ENCODE measurements at places on chromosomes 5 and 9. TPM values are rescaled to one million over a fixed set of nuclear protein-coding genes. Genes with fewer than 3 reads are reported as not detected.

DNA sequence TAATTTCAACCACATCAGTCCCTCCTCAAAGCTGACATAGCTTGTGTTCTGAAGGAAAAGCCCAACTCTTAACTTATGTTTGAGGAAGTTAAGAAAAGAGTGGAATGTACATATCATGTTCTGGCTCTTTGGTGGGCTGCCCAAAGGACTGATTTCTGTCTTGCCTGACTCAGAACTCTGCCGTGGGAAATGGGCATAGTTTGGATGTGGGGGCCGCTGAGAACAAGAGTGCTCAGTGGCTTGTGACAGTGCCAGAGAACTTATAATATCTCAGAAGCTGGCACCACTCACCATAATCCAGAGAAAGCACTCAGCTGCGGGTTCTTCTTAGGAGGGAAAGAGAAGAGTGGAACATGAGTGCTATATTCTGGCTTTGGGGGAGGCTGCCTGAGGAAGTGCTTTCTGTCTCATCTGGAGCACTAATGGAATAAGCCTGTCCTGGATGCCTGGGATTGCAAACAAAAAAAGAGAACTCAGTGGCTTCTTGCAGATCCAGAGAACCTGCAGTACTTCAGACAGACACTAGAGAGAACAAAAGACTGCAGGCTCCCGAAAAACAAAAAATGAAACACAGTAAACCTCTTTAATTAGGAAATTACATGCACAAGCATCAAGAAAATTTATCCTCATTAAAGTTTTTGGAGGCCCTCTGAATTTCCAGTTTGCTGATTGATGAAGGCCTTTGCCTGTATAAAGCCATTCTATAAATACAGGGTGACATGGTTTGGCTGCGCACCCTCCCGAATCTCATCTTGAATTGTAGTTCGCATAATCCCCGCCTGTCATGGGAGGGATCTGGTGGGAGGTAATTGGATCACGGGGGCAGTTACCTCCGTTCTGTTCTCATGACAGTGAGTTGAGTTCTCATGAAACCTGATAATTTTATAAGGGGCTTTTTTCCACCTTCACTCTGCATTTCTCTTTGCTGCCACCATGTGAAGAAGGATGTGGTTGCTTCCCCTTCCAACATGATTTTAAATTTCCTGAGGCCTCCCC lies 207.0 kb downstream of the DMAC1 start:
- DNase-seq = no peak

DNA sequence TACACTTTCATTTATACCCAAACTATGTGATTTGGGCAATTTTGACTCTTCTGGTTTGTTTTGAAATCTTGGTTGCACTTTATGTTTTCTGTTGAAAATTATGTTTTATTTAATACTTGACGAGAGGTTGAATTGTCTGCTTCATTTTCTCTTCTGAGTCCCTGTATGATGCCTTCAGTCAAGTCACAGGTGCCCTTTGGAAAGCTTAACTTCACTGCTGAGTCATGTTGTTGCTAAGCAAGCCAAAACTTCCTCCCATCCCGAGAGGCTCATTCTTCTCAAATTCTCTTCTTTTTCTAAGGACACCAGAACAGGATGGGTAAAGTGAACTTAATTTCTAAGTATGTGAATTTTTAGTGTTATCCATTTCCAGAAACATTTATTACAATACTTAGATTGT lies 455.3 kb upstream of the PTGER4 start:
- peak; percentile 82 for DNase-seq

DNA sequence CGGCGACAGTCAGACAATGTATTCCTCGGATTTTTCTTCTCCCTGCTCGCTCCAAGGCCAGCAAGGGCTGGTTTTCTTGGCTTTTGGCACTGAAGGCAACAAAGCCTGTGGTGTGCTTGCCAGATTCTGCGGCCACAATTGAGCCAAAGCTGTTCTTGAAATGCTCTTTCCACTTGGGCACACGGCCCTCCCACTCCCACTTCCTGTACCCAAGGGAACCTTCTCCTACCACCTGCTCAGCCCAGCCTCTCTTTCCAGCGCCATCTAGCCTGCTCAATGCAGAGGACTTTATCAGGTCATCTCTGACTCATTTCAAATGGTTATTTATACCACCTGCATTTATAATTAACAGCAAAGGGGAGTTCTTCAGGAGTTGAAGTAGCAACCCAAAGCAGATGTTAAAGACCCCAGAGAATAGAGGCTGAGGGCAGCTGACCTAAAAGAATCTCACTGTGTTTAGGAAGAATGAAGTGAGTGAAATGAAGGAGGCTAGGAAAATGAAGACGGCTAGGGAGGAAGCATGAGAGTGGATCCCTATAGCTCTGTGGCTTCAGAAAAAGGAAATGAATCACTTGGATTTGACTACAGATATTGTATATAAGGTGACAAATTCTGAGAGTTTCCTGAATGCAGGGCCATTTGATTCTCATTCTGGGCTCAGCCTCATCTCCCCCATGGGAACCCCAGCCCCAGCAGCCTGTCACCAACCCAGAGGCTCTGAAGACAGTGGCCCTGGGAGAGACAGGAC lies 439.0 kb downstream of the ENC1 start:
- peak; percentile 65 for DNase-seq

GRCh38 chr9:21037278-21037677 lies 5.8 kb upstream of the HACD4 start:
- DNase-seq = no peak

- DNase-seq = peak; percentile 68
These were observed 2.2 kb downstream of the HNRNPA0 start for GRCh38 chr5:137751869-137752491.

DNA sequence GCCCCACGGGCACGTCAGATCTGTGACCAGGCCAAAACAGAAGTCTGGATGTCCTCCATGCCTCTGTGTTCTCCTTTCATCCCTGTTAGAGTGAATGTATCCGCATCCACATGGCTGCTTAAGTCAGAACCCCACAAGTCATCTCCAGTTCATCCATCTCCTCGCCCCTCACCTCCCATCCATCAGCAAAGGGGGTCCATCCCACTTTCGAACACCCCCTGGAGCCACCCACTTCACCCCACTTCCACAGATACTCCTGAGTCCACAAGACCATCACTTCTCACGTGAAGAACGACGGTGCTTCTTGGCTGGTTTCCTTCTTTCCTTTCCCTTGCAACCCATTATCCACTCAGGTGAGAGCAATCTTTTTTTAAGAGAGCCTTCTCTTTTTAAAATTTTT lies 3.5 kb upstream of the SPOCK1 start:
- no peak for DNase-seq

GRCh38 chr9:26462213-26462612 lies 430.4 kb downstream of the CAAP1 start:
- peak; percentile 18 for DNase-seq

DNA sequence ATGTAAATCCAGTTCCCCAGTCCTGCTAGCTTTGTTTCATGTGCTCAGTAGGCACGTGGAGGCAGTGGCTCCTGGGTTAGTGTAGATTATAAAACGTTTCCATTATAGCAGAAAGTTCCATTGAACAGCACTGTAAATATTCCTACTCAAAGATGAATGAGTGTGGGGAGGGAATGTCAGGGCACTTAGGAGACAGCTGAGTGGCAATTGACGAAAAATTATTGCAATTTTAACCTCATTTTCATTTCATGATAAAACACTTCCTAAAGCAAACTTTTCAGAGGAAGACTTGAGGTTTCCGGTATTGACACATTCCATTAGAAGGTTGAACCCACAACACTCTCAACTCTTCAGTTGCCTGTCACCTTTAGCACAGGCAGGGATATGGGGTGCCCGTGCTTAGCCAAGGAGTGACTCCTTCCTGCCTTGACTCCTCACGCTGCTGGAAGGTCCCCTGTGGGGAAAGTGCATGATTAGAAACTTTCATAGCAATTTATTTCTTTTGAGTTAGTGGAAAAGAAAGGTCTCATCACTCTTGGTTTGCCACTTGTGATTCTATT lies 41.2 kb downstream of the SLC46A2 start:
- no peak for DNase-seq

- no peak for DNase-seq
These were observed 141.1 kb downstream of the FBXO4 start for GRCh38 chr5:42066131-42066530.

- no peak for DNase-seq
These were observed 29.8 kb upstream of the ENHO start for GRCh38 chr9:34552606-34552981.

DNA sequence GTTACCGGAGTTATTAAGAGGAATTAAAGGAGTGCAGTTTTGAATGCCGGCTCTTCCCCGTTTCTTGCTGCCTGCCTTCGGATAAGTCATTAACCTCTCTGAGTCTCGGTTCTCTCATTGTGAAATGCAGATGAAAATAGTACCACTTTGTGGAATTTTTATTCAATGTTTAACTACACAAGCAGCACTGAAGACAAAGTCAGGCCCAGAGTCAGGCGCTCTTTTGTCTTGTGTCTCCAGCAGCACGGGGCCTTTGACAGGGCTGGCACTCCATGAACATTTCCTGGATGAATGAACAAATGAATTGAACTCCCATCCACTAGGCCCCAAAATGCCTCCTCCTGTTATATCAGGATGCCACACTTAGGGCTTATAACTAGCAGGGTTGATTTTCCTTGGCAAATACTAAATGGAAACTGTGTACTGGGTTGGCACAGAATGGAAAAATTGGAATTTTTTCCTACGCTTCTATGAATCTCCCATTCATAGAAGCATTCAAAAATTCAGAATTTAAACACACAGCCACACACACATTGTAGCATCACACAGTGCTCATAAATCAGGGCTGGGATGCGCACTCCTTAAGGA lies 332.8 kb downstream of the MLLT3 start:
- DNase-seq = no peak

GRCh38 chr5:176621661-176622079 lies 8.7 kb downstream of the SNCB start:
- DNase-seq = no peak

DNA sequence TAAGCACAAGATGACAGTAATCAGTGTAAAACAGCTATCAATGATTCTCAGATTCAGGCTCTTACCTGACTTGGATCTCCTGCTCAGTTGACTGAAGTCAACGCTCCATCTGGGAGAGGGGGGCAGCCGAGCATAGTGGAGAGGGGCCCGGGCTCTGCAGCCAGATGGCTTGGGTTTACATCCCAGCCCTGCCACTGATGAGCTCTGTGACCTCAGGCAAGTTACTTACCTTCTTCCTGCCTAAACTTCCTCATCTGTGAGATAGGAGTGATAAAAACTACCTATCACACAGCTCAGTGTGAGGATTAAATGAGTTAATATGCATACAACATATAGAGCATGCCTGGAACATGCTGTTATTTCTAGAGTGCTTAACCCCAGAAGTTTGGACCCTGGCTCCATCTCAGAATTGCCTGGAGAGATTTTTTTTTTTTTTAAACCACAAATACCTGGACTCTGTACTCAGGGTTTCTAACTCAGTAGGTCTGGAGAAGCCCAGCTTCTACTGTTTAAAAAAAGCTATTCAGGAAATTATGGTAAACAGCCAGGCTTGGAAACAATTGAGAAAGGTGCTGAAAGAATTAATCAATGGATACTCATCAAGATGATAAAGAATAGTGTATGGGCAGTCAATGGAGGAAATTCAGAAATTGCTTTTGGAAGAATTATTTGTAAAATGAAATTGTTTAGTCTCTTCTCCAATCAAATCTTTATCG lies 72.2 kb downstream of the ANKRD55 start:
- DNase-seq = no peak

- peak; percentile 89 for DNase-seq
These were observed 126.7 kb downstream of the FOXD1 start for GRCh38 chr5:73321757-73322436.

DNA sequence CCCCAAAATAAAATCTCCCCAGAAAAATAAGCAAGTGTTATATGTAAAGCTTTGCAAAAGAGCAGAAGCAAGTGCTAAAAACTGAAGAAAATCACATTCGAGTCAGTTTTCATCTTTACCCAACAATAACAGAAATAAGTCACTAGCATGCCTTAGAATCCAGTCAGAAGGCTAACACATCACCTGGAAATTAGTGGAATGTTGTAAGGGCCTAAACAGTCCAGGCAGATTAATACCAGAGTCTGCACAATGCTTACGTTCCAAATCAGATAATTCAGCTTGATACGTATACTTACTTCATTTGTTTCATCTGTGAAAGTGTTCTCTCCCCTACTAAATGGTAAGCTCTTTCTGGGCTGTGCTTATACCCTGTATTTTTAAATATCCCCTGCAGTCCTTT lies 42.7 kb downstream of the SUSD1 start:
- no peak for DNase-seq

- DNase-seq = no peak
These were observed 21.2 kb downstream of the GNAQ start for GRCh38 chr9:78010445-78010844.

DNA sequence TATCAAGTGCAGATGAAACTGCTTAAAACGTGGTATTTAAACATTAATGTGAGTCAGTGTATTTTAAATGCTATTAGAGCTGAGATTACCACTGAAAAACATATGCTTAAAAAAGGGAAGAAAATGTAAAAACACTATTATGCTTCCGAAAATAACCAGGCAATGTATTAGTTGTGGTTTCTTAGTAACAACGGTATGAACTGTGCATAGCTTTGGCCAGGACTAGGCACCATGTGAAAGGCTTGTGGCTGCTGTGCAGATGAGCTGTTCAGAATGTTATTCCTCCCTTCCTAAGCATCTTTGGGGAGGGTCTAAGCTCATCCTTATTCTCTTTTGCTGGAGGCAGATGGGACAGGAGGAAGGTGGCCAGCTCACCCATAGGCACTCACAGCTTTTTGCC lies 84.9 kb downstream of the NTRK2 start:
- no peak for DNase-seq

DNA sequence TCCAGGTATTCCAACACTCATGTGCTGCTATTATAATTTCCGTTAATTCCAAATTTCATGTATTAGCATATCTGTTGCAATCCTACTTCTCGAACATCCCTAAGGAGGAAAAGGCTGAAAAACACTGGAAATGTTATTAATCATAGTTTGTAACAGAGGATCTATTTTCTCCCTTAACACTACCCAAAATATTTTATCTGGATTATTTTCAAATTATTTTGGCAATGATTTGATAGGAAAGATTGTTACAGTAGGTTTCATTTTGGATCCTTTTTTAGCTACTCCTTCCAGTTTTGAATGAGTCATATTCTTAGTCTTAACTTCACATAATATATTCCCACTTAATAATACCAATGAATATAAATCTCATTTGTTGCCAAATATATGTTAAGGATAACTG lies 13.9 kb upstream of the NAA35 start:
- DNase-seq = no peak

GRCh38 chr9:79685577-79685976 lies 113.8 kb downstream of the TLE4 start:
- DNase-seq = no peak

- no peak for DNase-seq
These were observed at the start of gene CAVIN4 for GRCh38 chr9:100577776-100578448. Gene CAVIN4, plus strand, starts transcription at chr9:100578079. Its CDS starts 65 bp downstream, at chr9:100578144.

GRCh38 chr5:151699071-151699901 lies 12.6 kb upstream of the SPARC start:
- DNase-seq = peak; percentile 85

The OGN gene
- not detected for total RNA-seq

The PCDHB8 gene
- 0.40 TPM for total RNA-seq

The F2RL2 gene
- not detected for total RNA-seq

The IRX1 gene
- not detected for total RNA-seq

The SCGB3A2 gene
- 0.51 TPM for total RNA-seq

The WNK2 gene
- 11.7 TPM for total RNA-seq

The INSYN2B gene
- 1.5 TPM for total RNA-seq

The RHOBTB3 gene
- total RNA-seq = 14.2 TPM

The SOX30 gene
- total RNA-seq = not detected

The PKD2L2 gene
- total RNA-seq = not detected
